ENCODE measurements at places on chromosomes 11 and 22.

DNA sequence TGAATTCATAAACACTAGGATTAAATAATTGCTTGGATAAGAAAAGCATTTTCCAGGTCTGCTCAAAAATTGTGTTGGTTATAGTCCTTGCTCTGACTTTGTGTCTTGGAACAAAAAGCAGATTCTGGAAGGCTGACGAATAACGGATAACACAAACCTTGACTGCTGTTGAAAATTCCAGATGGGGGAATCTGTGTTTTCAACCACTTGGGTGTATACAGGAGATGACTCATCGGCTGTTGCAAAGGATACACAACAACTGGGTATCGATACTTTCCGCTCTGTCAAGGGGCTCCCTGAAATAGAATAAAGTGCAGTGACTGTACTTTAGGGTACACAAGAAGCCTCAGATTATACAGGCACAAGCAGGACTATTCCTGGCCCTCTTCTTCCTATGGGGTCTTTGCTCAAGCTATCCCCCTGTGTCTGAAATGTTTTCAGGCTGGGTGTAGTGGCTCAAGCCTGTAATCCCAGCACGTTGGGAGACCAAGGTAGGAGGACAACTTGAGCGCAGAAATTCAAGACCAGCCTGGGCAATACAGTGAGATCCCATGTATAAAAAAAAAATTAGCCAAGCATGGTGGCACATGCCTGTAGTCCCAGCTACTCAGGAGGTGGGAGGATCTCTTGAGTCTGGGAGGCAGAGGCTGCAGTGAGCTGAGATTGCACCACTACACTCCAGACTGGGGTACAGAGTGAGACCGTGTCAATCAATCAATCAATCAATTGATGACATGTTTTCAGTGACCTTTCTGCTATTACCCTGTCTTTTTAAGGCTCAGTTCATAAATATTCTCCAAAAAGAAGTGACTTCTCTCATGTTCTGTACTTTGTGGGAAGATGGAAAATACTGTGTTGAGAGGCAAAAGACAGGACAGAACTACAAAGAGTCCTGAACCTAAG is 48.6 kb upstream of the UCP3 start:
- DNase-seq: no peak

DNA sequence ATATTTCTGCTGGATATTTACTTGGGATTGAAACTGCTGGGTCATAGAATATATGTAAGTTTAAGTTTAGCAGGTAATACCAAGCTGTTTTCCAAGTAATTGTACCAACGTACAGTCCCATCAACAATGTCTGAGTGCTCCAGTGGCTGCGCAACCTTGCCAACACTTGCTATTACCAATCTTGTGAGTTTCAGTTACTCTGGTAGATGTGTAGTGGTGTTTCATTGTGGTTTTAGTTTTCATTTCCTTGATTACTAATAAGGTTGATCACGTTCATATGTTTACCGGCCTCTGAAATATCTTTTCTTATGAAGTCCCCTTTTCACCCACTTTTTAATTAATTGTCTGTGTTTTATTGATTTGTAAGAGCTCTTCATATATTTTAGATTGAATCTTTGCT is 370.6 kb upstream of the CADM1 start:
- DNase-seq: no peak

DNA sequence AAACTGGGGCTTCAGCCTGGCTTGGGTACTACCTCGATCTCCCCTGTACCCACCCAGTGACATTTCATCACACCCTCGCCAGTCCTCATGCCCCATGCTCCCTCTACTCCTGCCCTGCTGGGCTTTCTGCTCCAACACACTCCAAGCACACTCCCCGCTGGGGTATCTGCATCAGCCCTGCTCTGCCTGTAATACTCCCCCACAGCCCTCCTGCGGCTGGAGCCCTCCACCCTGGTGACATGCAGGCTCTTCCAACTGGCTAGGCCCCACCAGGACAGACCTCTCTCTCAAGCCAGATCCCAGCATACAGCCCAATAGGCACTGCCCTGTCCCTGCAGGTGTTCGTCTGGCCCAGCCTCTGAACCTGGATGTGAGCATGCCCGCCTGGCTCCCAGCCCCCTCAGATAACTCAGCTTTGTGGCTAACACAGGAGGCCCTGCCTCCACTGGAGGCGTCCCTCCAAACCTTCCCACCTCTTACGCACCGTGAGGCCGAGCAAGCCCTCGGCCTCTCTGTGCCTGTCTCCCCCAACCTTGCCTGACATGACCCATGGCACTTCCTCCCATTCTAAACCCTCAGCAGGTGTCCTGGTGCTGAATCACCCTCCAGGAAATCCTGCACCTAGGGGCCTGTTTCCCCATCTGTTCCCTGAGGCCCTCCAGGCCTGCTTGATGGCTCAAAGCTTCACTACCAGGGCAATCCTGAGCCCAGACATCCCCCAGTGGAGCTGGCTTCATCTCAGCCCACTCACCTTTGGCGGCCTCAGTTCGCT is 33.5 kb upstream of the TXNRD2 start:
- DNase-seq: no peak

- DNase-seq: no peak
These were observed 447.8 kb upstream of the CNTN5 start for GRCh38 chr11:98572941-98573340.

DNA sequence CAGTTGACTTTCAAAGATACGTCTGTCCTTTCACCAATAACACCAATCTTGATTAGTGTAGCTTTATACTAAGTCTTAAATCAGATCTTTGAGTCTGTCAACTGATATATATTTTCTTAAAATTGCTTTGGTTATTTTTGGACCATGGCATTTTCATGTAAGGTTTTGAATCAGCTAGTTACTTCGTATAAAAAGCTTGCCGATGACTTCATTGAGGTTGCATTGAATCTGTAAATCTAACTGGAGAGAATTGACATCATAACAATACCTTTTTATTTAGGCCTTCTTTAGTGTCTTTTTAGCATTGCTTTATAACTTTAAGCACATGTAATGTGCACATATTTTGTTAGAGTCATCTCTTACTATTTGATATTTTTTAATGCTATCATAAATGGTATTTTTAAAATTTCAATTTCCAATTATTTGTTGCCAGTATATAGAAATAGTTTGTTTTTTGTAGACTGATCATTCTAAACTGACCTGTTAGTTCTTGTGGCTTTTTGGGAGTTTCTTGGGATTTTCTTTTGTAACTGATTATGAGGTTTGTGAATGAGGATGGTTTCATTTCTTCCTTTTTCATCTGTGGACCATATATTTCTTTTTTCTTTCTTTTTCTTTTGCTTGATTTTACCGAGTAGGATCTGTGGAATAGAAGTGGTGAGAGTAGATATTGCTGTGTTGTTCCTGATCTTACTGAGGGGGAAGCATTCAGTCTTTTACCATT is 61.4 kb downstream of the DDX10 start:
- DNase-seq: no peak

DNA sequence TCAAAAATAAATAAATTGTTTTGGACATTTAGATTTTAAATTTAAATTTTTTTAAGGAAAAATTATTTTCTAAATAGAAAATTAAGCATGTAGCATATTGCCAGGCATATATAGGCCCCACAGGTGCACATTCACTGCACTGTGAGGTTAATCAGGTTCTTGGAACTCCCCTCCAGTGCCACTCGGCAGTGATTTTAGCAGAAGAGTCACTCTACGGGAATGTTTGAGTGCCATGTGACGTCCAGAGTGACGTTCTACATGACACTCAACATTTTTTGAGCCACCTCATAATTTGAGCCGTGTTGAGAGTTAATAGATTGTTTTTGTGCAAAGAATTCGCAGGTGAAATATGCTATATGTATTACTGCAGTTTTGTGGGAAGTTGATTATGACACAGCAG is 77.4 kb downstream of the SWAP70 start:
- no peak for DNase-seq

GRCh38 chr22:23752090-23752691 is 1.3 kb upstream of the ZNF70 start:
- DNase-seq: peak; percentile 21

DNA sequence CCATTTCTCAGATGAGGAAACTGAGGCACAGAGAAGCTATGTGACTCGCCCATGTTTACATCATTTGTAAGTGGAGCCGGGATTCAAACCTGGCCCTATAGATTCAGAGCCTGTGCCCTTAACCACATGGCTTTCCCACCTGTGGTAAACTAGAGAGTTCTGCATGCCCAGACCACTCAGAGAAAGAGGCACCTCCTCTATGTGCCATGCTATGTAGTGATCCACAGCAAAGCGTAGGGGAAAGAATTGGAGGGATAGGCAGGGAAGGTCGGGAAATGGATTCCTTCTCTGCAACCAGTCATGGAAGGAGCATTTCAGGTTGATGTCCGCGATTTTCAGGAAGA is 15.4 kb upstream of the POU2AF2 start:
- DNase-seq: no peak

GRCh38 chr22:23704829-23705228 is 14.0 kb downstream of the RGL4 start:
- no peak for DNase-seq

DNA sequence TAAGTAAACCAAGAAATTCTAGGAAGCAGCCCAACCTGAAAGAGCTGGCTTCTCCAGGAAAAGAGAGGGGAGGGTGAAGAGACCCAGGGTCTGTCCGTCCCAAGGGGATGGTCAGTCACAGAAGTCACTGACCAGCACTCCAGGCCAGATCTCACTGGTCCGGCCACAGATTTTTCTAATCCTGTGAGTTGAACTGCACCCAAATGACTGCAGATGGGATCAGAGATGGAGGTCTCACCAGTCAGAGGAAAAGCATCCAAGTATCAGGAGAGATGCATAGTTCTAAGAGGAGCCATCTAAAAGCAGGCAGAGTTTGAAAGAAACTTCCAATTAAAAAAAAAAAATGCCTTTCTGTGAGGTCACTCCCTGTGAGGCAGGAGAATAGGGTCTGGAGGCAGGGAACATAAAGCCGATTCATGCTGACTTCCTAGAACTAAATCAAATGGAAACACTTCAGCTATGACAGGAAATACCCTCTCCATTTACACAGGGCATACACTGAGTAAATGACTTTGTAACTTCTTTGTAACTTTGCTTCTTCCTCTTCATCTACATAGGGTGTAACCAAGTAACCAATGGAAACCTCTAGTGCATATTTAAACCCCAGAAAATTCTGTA is 144.5 kb downstream of the CCDC34 start:
- no peak for DNase-seq

- DNase-seq: no peak
These were observed 18.4 kb upstream of the OSBPL5 start for GRCh38 chr11:3183523-3183922.

- no peak for DNase-seq
These were observed 20.6 kb upstream of the SYT7 start for GRCh38 chr11:61601512-61601911.

- DNase-seq: peak; percentile 52
These were observed 49.5 kb downstream of the MCHR1 start for GRCh38 chr22:40728731-40729189.

- peak; percentile 20 for DNase-seq
These were observed 710 bp downstream of the DERL3 start for GRCh38 chr22:23837911-23838680.

DNA sequence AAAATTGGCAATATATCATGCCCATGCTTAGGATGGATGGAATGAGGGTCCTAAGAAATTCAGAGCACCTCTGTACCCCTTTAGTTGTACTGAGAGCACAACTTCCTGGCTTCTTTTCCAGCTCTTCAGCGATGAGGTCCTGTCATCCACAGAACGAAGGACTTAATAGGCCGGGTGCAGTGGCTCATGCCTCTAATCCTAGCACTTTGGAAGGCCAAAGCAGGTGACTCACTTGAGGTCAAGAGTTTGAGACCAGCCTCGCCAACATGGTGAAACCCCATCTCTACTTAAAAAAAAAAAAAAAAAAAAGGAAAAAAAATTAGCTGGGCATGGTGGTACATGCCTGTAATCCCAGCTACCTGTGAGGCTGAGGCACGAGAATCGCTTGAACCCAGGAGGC is 125.3 kb upstream of the BMAL1 start:
- no peak for DNase-seq

DNA sequence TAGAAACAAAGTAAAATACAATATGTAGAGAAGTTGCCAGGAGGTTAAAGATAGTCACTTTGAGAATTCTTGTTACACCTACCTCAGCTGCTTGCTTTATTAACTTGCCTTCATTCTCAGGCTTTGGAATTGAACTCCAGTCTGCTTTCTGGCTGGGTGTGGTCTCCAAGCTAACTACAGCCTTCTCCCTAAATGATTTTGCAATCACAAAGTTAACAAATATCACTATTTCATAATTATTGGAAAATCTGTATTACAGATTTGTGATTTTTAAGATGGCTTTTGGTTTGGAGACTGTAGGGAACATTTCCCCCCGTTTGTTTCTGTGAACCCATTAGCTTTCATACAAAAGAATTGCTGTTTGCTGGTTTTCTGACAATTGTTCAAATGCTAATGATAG is 2.2 kb downstream of the PLAAT5 start:
- no peak for DNase-seq

GRCh38 chr11:3831378-3832239 is 9.2 kb downstream of the RHOG start:
- DNase-seq: no peak

- DNase-seq: no peak
These were observed 630 bp downstream of the CASP4 start for GRCh38 chr11:104967534-104968354.

DNA sequence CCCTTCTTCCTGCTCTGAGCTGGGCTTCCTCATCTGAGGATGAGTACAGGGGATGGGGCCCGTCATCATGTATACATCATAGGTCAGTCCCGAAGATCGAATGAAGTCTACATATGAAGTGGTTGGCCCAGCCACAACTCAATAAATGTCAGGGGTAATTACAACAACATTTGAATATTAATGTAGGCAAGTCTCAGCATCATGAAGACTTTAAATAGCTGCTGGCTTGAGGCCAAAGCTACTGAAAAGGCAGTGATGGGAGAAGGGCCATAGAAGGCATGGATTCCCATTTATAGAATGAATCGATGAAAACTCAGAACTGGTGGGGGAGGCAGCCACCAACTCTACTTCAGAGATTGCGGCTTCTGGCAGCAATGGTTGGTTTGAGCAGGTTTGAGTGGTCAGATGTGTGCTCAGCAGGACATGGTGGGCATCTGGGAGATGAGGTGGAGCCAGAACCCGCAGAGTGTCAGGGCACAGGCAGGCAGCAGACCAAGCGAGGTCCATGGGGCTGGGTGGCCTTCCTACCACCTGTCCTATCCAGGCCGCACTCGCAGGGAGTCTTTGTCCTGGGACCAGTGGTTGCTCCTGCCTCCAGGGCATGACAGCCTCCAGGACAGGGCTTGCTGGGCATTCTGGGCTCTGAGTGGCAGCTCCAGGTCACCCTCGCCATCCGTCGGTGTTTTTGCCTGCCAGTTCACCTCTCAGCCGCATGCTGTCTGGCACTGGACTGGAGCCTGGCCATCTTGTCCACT is 919.1 kb downstream of the TBC1D22A start:
- DNase-seq: no peak

DNA sequence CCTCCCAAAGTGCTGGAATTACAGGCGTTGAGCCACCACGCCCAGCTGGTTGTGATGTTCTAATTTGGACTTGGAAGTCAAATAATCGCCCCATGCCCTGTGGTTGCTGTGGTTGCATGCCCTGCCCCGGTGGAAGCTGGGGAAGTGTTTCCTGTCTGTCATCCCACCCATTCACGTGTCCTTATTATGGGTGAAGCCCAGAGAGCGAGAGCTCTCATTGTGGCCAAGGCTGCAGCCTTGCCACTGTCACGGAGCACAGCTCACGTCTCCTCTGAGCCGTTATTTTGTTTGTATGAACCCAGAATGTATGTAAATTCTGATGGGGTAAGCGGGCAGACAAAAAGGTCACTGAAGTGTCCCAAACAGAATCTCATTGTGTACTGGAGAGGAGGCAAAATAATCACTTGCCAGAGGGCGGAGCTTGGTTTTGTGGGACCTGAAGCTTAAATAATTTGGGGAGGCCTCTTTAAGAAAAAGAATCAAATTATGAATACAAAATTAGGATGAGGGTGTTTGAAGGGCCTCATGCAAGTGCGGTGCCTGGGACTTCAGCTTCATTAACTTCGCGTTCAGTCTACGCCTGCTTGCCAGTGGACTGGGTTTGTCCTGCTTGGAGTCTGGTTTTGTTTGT is 25.8 kb upstream of the TREH start:
- DNase-seq: peak; percentile 37

All from activated naive CD8-positive, alpha-beta T cell treated with anti-CD3 and anti-CD28 coated beads, Interleukin-2, amount 50 U/mL, for 24 hours (primary cell).